Daoy (cell line): ENCODE measurements at places on chromosomes 2 and 18. TPM values are rescaled to one million over a fixed set of nuclear protein-coding genes. Genes with fewer than 3 reads are reported as not detected.
A peak's percentile ranks its signal among the peaks of the same experiment; 100 is the strongest.

DNA sequence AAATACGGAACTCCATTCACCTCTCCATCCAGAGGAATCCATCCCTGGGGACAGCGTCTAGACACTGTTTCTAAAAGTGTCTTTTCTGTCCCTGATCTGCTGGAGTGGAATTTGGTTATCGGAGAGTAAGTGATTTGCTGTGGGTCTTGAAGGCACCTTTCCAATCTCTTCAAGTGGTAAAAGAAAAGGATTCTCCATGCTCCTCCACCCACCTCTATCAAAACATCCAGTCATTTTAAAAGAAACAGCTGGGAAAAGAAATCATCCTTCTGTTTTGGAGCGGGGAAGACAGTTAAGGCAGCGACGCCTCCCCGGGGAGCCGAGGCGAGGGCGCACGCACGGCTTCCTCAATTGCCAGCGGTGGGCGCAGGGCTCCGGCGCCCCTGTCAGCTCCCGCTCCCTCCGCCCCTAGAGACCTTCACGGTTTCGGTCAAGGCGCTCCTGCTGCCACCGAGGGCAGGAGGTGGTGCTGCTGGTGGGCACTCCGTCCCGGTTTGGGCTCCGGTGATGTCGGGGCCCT, 547 bp downstream of the SLC35F5 start:
- DNase-seq = no peak

- DNase-seq = peak; percentile 14
Measured at GRCh38 chr18:26657631-26658581, 109.6 kb upstream of the KCTD1 start.

DNA sequence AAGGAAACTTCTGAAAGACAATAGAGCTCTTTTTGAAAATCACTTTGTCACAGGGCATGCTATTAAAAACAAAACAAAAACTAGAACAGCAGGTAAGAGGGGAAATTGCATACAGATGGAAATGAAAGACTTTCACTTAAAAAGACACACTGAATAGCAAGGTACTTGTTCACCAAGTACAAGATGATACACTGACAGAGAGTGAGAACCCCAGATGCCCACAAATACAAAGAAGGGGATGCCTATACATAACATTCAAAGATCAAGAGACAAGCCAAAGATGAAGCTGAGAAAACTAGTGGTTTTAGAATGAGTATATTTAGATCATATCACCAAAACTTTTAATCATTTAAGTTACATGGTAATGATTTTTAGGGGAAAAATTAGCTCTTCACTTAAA, 60.7 kb downstream of the ASXL2 start:
- DNase-seq = no peak

- no peak for DNase-seq
Measured at GRCh38 chr2:176089843-176090395, 2.6 kb upstream of the HOXD13 start.

DNA sequence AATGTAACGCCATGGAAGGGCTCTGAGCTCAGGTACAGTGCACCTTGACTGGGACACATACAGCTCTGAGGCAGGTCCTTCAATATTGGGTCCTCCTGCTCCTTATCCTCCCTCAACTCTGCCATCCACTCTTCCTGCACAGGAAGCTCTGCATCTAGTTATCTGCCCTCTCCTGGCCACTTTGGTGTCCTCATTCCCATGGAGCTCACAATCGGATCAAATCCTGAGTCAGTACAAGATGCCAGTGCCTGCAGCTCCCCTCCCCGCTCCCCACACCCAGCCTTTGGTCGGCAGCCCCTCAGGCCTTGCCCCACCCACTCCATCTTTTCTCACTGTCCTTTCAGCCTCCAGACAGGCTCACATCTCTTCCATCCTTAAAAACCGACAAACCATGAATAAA, 58.0 kb downstream of the LRRFIP1 start:
- DNase-seq = no peak

HSBP1L1 gene
- 0.18 and 0.69 TPM in 2 replicates for total RNA-seq

TNFRSF11A gene
- 2.9 and 3.5 TPM in 2 replicates for total RNA-seq
